ENCODE measurements at places on chromosomes 2 and 18.

GRCh38 chr2:175057078-175057685 is 52.0 kb upstream of the CHN1 start:
- no peak for DNase-seq

- DNase-seq, result no peak
Observed at GRCh38 chr18:10459587-10459986, 5.2 kb downstream of the APCDD1 start.

- no peak for DNase-seq
Observed at GRCh38 chr18:36638224-36638623, 190.6 kb downstream of the TPGS2 start.

DNA sequence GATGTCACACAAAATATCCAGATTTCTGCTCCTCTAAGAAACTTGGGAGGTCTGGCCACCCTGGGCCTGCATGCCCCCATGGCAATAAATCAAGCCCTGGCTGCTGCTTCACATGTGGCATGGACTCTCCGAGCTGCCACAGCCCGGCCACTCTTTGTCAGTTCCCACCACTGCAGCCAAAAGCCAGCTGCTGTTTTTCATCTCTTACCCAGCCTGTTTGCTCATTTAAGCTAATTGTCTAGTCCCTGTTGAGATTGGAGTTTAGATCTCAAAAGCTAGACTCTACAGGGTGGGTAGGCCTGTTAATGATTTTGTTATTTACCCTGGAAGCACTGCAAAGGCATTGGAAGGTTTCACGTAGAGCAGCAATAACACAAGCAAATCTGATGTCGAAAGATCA is 20.9 kb upstream of the ANXA4 start:
- no peak for DNase-seq

DNA sequence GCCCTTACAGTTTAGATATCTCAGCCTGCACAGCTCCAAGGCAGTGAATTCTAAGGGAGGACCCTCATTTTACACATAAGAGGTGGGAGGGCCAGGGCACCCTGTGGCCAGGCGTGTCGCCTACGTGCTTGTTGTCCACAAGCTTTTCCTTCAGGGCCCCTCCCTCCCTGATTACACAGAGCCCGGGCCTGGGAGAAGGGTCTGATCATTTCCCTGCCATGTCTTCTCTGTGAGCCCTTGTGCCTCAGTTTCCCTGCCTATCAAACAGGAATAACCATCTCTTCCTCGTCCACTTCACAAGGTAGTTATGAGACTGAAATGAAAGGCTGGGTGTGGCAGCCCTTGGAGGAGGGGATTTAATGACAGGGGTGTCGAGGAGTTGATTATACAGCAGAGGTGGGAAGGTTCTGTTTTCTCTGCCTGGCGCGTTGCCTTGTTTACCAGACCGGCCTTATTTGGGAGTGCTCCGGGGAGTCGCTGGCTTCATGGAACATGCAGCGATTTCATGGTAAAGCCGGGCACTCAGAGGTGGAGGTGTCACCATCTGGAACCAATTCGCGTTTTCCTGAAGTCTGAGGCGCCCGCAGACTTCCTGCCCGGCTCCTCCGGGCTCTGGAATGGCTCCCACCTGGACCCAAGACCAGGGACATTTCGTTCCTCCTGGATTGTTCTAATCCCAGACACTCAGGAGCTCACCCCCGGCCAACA is 208.9 kb downstream of the KLHL29 start:
- no peak for DNase-seq

GRCh38 chr2:186427970-186428369 is 58.1 kb upstream of the ZC3H15 start:
- DNase-seq, result no peak

DNA sequence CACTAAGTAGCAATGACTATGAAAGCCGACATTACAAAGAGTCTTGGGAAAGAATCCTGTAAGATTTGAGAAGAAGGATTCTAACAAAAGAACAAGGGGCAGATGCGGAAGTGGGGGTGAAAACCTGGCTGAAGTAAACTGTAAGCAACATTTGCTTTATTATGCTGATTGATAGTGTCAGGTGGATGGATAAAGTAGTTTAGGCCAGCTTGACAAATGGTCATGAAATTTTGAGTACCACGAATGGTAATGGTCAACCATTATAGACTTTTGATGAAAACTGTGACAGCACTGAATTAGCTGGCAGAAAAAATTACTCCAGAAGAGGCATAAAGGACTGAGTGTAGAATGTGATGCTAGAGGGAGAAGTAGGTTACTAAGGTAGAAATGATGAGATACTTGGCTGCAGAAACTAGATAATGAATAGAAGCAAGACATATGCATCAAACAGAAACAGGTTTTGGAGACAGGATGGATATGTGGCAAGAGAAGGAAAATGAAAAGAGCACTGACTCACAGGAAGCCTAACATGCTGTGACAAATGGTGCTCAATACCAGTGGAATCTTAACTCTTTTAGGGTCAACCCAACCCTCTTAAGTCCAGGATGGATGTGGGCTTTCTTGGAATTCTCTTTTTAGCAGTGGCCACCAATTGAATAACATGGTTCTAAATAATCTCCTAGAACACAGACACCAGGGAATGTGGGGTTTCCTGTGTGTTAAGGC is 6.8 kb downstream of the THUMPD2 start:
- peak; percentile 55 for DNase-seq

GRCh38 chr2:36670881-36671595 is 25.5 kb upstream of the VIT start:
- peak; percentile 39 for DNase-seq

- DNase-seq, result peak; percentile 97
Observed at GRCh38 chr18:79484661-79485621, 89.2 kb downstream of the NFATC1 start.

DNA sequence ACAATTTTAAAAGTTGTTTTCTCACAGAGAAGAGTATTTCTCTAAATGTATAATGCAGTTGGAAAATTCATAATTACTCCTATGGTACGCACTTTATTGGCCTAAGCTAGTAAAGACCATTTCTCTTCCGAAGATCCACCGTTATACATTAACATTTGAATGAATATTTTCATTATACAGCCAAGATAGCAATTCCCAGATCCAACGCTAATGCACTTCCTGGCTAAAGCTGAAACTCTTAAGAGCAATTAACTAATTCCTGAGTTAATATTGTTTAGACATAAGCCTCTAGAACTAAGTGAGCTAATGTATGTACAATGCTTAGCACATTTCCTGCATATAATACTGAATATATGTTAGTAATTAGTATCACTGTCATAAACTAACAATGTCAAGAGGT is 56.2 kb downstream of the PDK1 start:
- no peak for DNase-seq

GRCh38 chr2:232609607-232610006 is 23.8 kb upstream of the EFHD1 start:
- no peak for DNase-seq

DNA sequence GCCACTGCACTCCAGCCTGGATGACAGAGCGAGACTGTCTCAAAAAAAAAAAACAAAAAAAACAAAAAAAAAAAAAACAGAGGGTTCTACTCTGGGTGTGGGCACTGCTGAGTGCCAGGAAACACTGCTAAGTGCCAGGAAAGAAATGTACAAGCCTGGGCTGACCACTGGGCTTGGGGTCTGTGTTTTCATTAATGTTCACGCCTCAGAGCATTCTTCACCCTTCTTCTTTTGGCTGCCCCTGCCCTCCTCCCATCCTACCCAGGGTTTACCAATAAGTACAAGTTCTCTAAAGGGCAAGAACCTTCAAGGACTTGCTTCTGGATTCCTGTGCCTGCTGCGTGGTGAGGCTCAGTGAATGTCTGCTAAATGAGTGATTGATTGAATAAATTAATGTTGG is 49.3 kb upstream of the LRPPRC start:
- DNase-seq, result no peak

GRCh38 chr18:10841203-10841602 is 308.2 kb downstream of the PIEZO2 start:
- DNase-seq, result no peak

DNA sequence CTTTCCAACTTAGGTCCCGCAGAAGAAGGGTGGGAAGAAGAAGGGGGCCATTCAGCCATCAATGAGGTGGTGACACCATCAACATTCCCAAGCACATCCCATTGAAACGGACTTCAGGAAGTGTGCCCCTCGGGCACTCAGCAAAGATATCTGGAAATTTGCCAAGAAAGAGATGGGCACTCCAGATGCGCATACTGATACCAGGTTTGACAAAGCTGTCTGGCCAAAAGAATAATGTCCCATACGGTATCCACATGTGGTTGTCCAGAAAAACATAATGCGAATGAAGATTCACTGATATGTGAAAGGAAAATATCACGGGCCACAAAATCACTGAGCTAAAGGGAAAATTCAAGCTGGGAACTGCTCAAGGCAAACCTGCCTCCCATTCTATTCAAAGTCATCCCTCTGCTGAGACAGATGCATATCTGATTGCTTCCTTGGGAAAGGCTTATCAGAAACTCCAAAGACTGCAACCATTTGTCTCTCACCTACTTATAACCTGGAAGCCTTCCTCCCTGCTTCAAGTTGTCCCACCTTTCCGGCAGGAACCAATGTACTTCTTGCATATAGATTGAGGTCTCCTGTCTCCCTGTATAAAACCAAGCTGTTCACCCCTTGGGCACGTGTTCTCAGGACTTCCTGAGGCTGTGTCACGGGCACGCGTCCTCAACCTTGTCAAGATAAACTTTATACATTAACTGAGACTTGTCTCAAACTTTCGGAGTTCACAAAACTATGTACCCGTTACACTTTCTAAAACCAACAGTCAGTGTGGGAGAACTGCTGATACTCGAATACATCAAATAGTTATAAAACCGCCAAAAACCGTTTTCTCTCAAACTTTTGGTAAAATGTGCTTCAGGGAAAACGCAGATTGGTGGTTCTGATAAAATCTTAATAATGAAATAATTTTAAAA is 1.3 kb upstream of the PDK1 start:
- no peak for DNase-seq

- no peak for DNase-seq
Observed at GRCh38 chr2:187316040-187316439, 132.0 kb downstream of the CALCRL start.

- no peak for DNase-seq
Observed at GRCh38 chr18:60471652-60472051, 99.1 kb upstream of the MC4R start.

DNA sequence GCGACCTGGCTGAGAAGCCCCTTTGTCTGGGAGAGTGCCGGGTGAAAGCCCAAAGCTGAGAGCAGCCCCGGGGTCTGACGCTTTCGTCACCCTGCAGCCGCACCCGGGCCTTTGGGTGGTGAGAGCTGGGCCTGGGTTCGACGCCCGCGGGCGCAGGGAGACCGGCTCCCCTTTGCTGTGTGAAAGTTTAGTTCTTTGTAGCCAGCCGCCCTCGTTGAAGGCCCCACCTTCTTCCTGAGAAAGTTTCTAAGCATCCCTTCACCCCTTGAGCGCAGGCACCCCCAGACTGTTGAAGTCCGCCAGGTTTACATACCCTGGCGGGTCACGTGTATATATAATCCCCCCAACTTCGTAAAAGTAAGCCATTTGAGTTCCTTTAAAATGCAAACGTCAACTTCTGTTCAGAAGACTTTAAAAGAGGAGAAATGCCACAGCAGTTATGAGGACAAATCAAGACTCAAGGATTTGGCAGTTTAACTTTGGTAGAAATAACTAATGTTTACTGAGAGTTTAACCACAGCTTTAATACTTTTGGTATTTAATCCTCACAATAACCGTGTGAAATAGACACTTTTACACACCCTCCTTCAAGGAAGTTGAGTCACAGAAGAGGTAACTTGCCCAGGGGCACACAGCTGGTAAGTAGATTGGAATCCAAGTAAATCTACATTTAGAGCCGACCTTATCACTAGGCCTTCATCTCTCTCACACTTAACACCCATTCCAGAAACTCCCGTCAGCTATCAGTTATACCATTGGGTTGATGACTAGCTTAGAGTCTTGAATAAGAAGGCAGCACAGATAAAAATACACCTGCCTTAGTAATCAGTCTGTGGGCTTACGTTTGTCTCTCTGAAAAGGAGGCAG is 1.1 kb upstream of the MBOAT2 start:
- DNase-seq, result no peak

DNA sequence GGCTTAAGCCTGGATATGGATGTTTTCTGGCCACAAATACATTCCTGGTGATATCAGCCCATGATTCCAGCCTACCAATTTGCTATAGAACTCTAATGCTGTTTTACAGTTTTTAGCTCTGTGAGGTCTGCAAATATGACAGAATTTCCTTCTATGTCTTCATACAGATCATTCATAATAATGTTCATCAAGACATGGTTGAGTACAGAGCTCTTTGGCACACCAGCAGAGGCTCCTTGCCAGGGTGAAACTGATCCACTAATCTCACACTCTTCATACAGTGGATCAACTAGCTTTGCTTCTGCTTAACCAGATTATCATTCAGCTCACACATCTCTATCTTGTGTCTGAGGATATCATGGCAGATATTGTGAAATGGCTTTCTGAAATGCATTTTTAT is 672.1 kb downstream of the STK39 start:
- no peak for DNase-seq

GRCh38 chr18:47677952-47678351 is 252.5 kb downstream of the SMAD2 start:
- DNase-seq, result no peak

- no peak for DNase-seq
Observed at GRCh38 chr2:207475546-207475945, 54.2 kb upstream of the CREB1 start.

DNA sequence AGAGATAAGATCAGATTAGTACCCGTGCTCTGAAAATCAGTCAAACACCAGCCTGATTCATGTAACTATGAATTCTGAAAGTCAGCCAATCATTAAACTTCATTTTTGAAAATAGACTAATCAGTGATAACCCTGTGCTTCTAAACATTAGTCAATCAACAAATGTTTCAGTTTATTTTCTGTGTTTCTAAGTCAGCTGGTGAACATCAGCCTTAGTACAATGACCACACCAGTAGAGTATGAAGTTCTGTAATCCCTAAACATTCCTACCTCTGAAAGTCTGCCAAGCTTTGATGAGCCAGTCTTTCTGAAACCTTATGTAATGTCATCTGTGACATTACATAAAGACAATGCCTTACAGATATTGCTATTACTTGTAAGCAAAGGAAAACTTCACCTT is 807.4 kb upstream of the CRIM1 start:
- no peak for DNase-seq

DNA sequence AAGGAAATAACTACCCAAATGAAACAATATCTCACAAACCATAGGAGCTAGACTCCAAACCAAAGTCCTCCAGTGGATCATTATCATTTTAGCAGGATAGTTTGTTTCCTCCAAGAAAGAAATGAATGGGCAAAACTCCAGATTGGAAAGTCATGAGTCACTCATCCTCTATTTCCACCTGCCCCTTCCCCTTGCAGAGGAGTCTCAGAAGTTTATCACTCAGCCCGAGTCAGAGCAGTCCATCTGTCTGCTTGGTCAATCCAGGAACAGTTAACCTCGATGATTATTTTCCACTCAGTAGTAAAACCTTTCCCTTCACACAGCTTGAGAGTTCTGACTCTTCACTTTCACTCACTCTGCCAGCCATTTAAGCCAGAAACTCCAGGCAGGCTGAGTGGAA is 462.2 kb downstream of the BCL11A start:
- DNase-seq, result no peak

DNA sequence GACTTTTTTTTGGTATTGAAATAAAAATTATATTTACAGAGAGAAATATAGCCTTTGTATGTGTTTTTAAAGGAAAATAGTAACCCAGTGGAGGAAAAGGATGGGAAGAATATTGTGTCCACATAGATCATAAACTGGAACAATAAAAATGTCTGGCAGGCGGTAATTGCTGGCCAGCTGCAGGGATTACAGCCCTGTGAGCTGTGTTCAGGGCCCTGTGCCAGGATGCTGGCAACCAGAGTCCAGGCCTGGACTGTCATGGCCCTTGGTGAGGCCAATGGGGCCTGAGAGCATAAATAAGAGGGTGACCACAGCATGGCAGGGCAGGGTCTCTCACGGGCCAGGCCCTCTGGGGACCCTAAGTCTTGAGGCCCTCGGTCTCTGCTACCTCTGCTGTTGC is 171.2 kb downstream of the ACOXL start:
- DNase-seq, result no peak
